ENCODE measurements at places on chromosomes 2 and 18. TPM values are rescaled to one million over a fixed set of nuclear protein-coding genes. Genes with fewer than 3 reads are reported as not detected.

CCDC148 gene
- total RNA-seq = 0.19 TPM

SAP130 gene
- 7.1 TPM for total RNA-seq

AP1S3 gene
- total RNA-seq = 19.0 TPM

ATP6V1B1 gene
- total RNA-seq = not detected

UCN gene
- 2.1 TPM for total RNA-seq

CAPN10 gene
- 15.6 TPM for total RNA-seq

UGT1A1 gene
- total RNA-seq = not detected

CXCR4 gene
- not detected for total RNA-seq

CHRNG gene
- not detected for total RNA-seq

KCTD18 gene
- 22.7 TPM for total RNA-seq

RFTN2 gene
- total RNA-seq = not detected

KDSR gene
- total RNA-seq = 80.4 TPM

KATNAL2 gene
- total RNA-seq = 1.2 TPM

ATG4B gene
- total RNA-seq = 58.7 TPM

SLC4A5 gene
- not detected for total RNA-seq

SLC19A3 gene
- 0.08 TPM for total RNA-seq

TRABD2A gene
- total RNA-seq = 0.87 TPM

SRD5A2 gene
- not detected for total RNA-seq

PRKAG3 gene
- not detected for total RNA-seq

RMND5A gene
- 21.0 TPM for total RNA-seq

CRYGC gene
- total RNA-seq = not detected

ZSWIM2 gene
- total RNA-seq = not detected

IL1RL1 gene
- total RNA-seq = 4.3 TPM

KLHL14 gene
- total RNA-seq = not detected

UGT1A4 gene
- total RNA-seq = not detected

GCG gene
- total RNA-seq = not detected

ITGB6 gene
- 58.8 TPM for total RNA-seq

GRB14 gene
- total RNA-seq = 15.4 TPM

ARHGAP25 gene
- 20.4 TPM for total RNA-seq

NEU2 gene
- total RNA-seq = not detected

CFC1 gene
- not detected for total RNA-seq

INSIG2 gene
- total RNA-seq = 6.1 TPM

Measured in hair follicular keratinocyte (primary cell).